ENCODE measurements at places on chromosomes 16 and 17.

DNA sequence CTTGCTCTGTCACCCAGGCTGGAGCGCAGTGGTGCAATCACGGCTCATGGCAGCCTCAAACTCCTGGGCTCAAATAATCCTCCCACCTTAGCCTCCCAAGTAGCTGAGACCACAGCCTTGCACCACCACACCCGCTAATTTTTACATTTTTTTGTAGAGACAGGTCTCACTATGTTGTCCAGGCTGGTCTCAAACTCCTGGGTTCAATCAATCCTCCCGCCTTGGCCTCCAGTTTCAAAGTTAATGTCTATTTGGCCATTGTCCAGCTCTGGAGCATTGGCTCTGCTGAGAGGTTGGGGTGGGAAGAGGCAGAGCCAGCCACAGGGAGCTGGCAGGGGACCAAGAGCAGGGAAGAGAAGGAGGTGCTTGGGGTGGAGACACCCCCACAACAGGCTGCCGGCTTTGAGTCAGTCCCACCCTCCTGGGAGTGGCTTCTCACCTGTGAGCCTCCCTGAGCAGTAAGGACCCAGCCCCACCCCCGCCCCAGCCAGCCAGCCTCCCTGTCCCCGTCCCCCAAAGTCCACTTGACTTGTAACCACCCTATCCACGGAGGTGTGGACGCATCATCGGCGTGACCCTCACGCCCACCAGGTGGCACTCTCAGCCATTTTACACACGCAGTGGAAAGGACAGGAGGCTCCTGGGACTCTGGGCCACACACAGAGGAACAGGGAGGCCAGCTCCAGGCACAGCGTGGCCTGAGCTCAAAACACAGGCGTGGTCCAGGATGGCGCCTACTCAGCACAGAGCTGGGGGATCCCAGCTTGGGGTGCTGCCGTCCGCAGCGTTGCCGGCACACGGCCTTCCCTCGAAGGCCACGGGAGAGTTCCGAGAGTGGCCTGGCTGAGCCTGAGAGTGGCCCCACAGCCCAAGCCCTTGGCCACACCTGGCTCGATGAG is 22.8 kb upstream of the PVALEF start:
- DNase-seq, result peak; percentile 34
- H3K27ac ChIP-seq, result no peak overlapping the region
- H3K36me3 ChIP-seq, result no peaks in the 10 kb centered on the region

DNA sequence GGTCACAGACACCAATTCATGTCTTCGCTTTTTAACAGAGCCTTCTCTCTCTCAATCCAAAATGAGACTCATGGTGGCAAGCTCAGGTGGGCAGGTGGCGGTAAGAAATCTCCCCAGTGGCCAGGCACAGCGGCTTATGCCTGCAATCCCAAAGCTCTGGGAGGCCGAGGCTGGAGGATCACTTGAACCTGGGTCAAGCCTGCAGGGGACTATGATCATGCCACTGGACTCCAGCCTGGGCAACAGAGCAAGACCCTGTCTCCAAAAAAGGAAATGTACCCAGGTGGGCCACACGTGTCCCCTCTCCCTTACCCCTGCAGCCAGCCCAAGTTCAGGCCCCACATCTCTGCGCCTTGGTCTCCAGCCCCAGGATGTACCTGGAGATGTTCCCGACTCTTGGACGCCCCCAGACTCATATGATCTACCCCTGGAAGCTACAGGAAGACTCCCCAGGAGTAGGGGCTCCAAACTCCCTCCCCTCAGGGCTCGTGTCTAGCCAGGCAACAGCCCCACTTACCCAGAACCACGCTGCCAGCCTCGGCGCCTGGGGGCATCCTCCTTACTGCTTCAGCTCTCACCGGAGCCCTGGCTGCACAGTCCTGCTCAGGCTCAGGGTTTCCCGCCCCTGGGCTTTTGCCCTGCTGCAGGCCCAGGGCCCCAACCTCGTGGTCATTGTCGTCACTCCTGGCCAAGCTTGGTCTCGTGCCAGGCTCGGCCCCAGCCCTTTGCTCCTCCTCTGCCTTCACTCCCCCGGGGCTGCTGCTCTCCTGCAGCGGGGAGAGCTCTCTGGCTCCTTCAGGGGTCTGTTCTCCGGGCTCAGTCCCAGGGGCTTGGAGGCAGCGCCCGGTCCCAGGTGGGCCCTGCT is 16.2 kb downstream of the MYLK3 start:
- no peak overlapping the region for H3K27ac ChIP-seq
- DNase-seq, result no peak
- no peaks in the 10 kb centered on the region for H3K36me3 ChIP-seq
- H3K4me1 ChIP-seq, result no peaks in the 10 kb centered on the region
- H3K4me3 ChIP-seq, result no peak overlapping the region

DNA sequence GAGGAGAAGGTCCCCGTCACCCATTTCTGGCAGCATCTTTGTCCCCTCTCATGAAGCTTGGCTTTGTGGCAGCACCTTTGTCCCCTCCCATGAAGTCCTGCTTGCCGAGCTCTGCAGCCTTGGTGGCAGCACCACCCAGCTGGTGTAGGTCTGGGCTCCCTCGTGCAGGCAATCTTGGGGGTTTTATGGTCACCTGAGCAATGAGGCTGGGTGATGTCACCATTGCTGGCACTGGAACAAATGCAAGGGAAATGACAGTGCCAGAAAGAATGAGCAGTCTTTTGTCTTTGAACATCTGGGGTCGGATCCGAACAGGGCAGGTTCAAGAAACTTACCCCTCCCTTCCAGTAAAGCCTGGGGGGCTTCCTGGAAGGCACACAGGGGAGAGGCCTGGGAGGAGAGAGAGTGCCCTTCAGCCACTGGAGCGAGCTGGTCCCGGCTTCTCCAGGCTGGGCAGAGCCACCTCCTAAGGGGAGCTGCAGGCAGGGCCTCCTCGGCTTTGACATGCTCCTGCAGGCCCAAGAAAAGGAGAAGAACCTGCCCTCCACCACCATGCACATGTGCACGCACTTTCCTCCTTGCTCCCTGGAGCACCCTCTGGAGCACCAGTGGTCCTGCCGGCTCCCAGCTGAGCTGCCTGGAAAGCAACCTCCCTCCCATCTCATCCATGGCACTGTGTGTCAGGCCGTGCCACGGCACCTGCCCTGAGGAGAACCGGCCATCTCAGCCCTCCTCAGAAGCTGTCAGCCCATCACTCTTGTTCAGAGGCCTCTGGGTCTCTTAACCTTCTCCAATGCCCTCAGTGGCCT is 16.0 kb downstream of the BTBD17 start:
- no peaks in the 10 kb centered on the region for H3K36me3 ChIP-seq
- no peak overlapping the region for H3K27ac ChIP-seq
- no peaks in the 10 kb centered on the region for H3K4me1 ChIP-seq
- no peak overlapping the region for H3K4me3 ChIP-seq

- H3K36me3 ChIP-seq, result no peaks in the 10 kb centered on the region
- H3K4me3 ChIP-seq, result no peak overlapping the region
- no peak overlapping the region for H3K27ac ChIP-seq
- no peak for DNase-seq
- H3K4me1 ChIP-seq, result no peaks in the 10 kb centered on the region
- no peaks in the 10 kb centered on the region for H3K27me3 ChIP-seq
Measured at GRCh38 chr16:72615856-72616255, 432.1 kb downstream of the ZFHX3 start.

GRCh38 chr17:73340093-73340596 is 28.3 kb upstream of the CDC42EP4 start:
- H3K27ac ChIP-seq, result no peak overlapping the region
- H3K27me3 ChIP-seq, result peaks cover 6% of the 10 kb centered on the region
- no peak overlapping the region for H3K4me3 ChIP-seq
- no peaks in the 10 kb centered on the region for H3K4me1 ChIP-seq
- DNase-seq, result no peak
- H3K36me3 ChIP-seq, result no peaks in the 10 kb centered on the region

GRCh38 chr16:86570558-86571529 is 4.2 kb downstream of the FOXC2 start:
- H3K4me1 ChIP-seq, result no peaks in the 10 kb centered on the region
- no peak overlapping the region for H3K4me3 ChIP-seq

GRCh38 chr16:72991211-72991610 is 56.7 kb downstream of the ZFHX3 start:
- no peaks in the 10 kb centered on the region for H3K27me3 ChIP-seq
- H3K27ac ChIP-seq, result no peak overlapping the region
- H3K36me3 ChIP-seq, result no peaks in the 10 kb centered on the region
- H3K4me1 ChIP-seq, result no peaks in the 10 kb centered on the region
- H3K4me3 ChIP-seq, result no peak overlapping the region
- DNase-seq, result no peak

DNA sequence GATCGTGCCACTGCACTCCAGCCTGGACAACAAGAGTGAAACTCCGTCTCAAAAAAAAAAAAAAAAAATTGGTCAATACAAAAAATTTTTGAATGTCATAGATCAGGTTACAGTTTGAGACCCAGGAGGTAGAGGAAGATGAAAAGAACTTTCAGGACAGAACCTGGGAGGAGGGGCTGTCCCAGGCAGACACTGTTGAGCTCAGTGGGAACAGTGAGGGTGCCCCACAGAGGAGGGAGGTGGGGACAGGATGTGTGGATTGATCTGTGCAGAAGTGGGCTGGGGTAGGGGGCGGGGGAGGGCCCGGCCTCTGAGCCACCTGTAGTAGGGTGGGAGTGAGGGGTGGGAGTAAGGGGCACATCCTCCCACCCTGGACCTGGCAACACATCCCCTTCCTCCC is 58.3 kb downstream of the PRMT7 start:
- H3K4me1 ChIP-seq, result peaks cover 41% of the 10 kb centered on the region
- no peak for DNase-seq
- peaks cover 5% of the 10 kb centered on the region for H3K36me3 ChIP-seq
- H3K27me3 ChIP-seq, result peaks cover 38% of the 10 kb centered on the region

DNA sequence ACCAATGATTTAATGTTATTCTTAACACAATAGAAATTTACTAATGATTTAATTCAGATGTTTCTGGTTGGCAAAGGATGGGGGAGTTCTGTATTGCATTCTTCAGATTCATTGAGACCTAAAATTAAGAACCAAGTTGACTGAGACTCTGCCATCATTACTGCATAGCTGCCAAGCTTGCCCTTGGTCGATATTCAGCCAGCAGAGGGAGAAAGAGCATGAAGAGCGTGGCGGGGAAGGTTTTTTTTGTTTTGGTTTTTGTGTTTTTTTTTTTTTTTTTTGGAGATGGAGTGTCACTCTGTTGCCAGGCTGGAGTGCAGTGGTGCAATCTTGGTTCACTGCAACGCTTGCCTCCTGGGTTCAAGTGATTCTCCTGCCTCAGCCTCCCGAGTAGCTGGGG is 659.4 kb upstream of the EEF2KMT start:
- H3K4me1 ChIP-seq, result no peaks in the 10 kb centered on the region
- H3K36me3 ChIP-seq, result no peaks in the 10 kb centered on the region
- no peak for DNase-seq
- no peaks in the 10 kb centered on the region for H3K27me3 ChIP-seq

- H3K4me1 ChIP-seq, result no peaks in the 10 kb centered on the region
- peaks cover 24% of the 10 kb centered on the region for H3K27me3 ChIP-seq
- H3K27ac ChIP-seq, result no peak overlapping the region
Measured at GRCh38 chr17:73998653-73999645, 204.5 kb upstream of the RPL38 start.

DNA sequence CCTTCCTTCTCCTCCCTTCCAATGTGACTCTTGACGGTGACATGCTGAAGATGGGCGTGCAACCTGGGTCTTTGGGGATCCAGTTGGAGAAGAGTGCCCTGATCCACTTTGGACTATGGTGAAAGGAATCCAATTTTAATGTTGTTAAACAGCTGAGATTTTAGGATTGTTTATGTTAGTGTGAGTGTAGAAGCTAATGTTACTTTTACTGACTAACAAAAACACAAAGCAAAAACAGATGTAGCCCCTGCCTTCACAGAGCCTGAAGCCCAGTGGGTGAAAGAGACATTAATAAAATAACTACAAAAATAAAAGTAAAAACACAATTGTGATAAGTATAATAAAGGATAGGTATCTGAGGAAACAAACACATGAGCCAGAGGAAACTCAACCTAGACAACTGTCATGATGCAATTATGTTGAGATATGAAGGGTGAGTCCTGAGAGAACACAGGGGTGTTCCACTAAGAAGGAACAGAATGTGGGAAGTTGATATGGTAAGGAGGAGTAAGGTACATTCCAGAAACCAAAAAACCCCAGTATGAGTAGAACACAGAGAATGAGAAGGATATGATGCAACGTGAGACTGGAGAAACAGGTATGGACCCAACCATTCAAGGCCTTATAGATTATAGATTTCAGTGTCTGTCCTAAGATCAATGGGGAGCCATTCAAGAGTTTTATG is 115.1 kb upstream of the PMFBP1 start:
- no peaks in the 10 kb centered on the region for H3K27me3 ChIP-seq
- H3K36me3 ChIP-seq, result no peaks in the 10 kb centered on the region
- H3K4me1 ChIP-seq, result no peaks in the 10 kb centered on the region
- no peak overlapping the region for H3K4me3 ChIP-seq
- DNase-seq, result no peak

- H3K4me1 ChIP-seq, result peaks cover 5% of the 10 kb centered on the region
- no peak overlapping the region for H3K4me3 ChIP-seq
- no peaks in the 10 kb centered on the region for H3K36me3 ChIP-seq
- H3K27ac ChIP-seq, result peak overlapping the region; percentile 62
- DNase-seq, result no peak
Measured at GRCh38 chr17:61395409-61395982, 4.1 kb upstream of the TBX2 start.

- no peaks in the 10 kb centered on the region for H3K4me1 ChIP-seq
- H3K27me3 ChIP-seq, result peaks cover 8% of the 10 kb centered on the region
- H3K27ac ChIP-seq, result no peak overlapping the region
- no peaks in the 10 kb centered on the region for H3K36me3 ChIP-seq
- H3K4me3 ChIP-seq, result no peak overlapping the region
- DNase-seq, result no peak
Measured at GRCh38 chr17:4527134-4527533, 28.1 kb downstream of the MYBBP1A start.

DNA sequence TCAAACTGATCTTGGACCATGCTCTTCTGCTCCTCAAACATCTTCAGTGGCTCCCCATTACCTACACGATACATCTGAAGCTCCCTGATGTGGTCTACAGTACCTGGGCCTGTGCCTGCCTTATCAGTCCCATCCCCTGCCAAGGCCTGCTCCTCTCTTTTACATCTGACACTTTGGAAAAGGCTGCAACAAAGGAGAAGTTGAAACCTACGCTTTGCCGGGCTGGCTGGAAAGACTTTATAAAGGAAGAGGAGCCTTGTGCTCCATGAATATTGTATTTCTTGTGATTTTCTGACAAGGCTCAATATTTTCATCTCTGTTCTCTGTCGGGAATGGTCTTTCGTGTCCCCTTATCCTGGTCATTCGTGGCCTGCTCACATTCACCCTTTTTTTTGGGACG is 132.5 kb downstream of the XYLT1 start:
- peaks cover 40% of the 10 kb centered on the region for H3K4me1 ChIP-seq
- H3K36me3 ChIP-seq, result peaks cover 10% of the 10 kb centered on the region
- no peak overlapping the region for H3K27ac ChIP-seq
- H3K4me3 ChIP-seq, result no peak overlapping the region
- no peaks in the 10 kb centered on the region for H3K27me3 ChIP-seq
- no peak for DNase-seq

Measured in activated T-helper 1 cell treated with anti-CD3 and anti-CD28 coated beads, Interleukin-12 subunit alpha, Interleukin-12 subunit beta, Interleukin-2, Interleukin-4 antibody, amounts not matched to agents 30 ng/mL and 10 ng/mL and 1 ng/mL, durations not matched to agents 14 hours and 24 hours and 36 hours (primary cell).